Natural killer cell treated with Interleukin-12 subunit alpha and Interleukin-12 subunit beta and Interleukin-15 and Interleukin-18, amount 100 ng/mL, for 72 hours (primary cell): ENCODE measurements at places on chromosomes 16 and 17.

- no peaks in the 10 kb centered on the region for H3K27me3 ChIP-seq
- H3K4me1 ChIP-seq = peaks cover 24% of the 10 kb centered on the region
These were observed 85.0 kb downstream of the C17orf58 start for GRCh38 chr17:67911059-67911782.

- peaks cover 51% of the 10 kb centered on the region for H3K27me3 ChIP-seq
- no peak overlapping the region for H3K4me3 ChIP-seq
- DNase-seq = no peak
- no peaks in the 10 kb centered on the region for H3K36me3 ChIP-seq
These were observed 78.3 kb downstream of the RPA1 start for GRCh38 chr17:1907909-1908698.

DNA sequence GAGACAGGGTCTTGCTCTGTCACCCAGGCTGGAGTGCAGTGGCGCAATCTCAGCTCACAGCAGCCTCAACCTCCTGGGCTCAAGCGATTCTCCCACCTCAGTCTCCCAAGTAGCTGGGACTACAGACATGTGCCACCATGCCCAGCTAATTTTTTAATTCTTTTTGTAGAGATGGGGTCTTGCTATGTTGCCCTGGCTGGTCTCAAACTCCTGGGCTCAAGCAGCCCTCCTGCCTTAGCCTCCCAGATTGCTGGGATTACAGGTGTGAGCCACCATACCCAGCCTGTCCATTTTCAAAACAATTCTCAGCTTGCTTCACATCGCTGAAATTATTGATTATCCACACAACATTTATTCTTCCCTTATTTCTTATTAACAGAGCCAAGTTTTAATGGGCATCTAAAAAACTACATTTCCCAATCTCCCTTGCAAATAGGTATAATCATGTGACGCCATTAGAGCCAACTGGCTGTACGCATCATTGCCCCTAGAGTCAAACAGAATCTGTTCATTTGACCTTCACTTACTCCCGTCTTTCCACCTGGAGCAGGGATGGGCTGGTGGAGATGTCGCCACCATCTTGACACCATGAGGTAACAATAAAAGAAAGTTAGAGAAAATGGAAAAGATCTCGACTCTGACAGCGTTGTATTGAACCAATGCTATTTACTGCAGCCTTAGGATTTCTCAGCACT lies 148.0 kb upstream of the FOXF1 start:
- H3K36me3 ChIP-seq = no peaks in the 10 kb centered on the region
- H3K27ac ChIP-seq = no peak overlapping the region
- no peaks in the 10 kb centered on the region for H3K4me1 ChIP-seq
- no peak for DNase-seq
- peaks cover 63% of the 10 kb centered on the region for H3K27me3 ChIP-seq

DNA sequence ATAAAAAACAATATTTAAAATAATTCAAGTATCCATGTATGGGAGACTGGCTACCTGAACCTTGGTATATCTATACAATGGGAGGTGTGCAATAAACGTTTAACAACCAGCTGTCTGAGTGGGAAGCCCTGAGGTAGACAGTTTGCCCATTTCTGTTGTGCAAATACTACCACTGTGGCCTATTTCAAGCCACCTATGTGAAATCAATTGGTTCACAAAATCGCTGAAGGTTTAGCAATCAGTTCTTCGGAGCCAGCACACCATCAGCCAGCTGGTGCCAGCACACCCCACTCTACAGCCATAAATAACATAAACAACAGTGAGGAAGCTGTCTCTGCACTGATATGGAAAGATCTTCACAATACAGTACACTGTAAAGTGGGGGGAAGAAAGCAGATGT lies 46.7 kb upstream of the KDM8 start:
- no peaks in the 10 kb centered on the region for H3K36me3 ChIP-seq
- peaks cover 8% of the 10 kb centered on the region for H3K4me1 ChIP-seq
- no peak for DNase-seq
- H3K4me3 ChIP-seq = no peak overlapping the region

DNA sequence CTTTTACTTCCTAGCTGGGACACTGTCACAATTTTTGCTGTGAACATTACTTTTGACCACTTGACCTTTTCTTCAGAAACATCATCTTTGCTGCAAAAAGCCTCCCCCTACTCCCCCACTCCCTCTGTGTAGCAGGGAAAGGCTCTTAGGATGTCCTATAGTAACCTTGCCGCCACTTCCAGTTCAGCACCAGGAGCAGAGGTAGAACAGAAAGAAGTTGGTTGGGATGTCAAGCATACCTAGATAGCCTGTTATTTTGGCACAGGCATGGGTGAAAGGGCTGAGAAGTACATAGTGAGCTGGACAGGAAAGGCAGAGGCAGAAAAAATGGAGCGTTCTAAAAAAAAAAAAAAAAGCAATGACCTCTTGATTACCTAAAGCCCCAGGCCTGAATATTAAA lies 31.3 kb downstream of the SMIM36 start:
- H3K27ac ChIP-seq = no peak overlapping the region
- H3K4me3 ChIP-seq = no peak overlapping the region
- DNase-seq = no peak

- DNase-seq = no peak
- peaks cover 12% of the 10 kb centered on the region for H3K4me1 ChIP-seq
- no peaks in the 10 kb centered on the region for H3K27me3 ChIP-seq
These were observed 1.5 kb upstream of the NT5C start for GRCh38 chr17:75133001-75133400.

- peak overlapping the region; percentile 29 for H3K4me3 ChIP-seq
- no peak for DNase-seq
These were observed 16.3 kb downstream of the KANSL1 start for GRCh38 chr17:46176975-46177374.
